ENCODE measurements at places on chromosomes 6 and 20.

DNA sequence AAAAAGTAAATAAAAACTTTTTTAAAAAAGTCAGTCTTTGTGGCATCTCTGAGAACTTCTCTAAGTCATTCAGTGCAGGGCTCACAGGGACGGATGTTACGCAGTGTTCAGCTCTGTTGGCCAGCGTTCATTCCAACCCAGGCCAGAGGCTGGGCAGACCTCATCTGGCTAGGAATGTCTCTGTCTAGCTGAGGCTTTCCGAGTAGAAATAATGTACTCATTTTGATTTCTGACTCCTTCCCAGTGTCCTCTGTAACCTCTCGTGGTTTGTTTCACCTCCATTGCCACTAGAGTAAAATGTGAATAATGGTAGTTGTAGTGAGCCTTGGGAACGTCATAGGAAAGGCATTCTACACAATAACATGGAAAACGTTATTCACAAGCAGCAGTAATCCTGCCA, 135.1 kb downstream of the TMEM242 start:
- DNase-seq, result no peak

DNA sequence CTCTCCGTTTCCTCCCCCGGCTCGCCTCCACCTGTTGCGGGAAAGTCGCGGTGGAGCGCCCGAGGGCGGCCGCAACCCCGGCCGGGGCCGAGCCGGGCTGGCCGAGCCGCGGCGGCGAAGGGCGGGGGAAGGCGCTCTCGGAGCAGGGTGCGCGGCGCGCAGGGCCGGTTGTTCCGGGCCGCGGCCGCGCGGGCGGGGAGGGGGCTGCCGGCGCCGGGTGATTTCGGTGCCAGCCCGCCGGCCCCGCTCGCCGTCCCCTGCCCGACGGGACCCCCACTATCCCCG, 235 bp downstream of the MAP7 start:
- DNase-seq, result no peak

GRCh38 chr6:46719099-46719498, 16.1 kb downstream of the PLA2G7 start:
- no peak for DNase-seq

DNA sequence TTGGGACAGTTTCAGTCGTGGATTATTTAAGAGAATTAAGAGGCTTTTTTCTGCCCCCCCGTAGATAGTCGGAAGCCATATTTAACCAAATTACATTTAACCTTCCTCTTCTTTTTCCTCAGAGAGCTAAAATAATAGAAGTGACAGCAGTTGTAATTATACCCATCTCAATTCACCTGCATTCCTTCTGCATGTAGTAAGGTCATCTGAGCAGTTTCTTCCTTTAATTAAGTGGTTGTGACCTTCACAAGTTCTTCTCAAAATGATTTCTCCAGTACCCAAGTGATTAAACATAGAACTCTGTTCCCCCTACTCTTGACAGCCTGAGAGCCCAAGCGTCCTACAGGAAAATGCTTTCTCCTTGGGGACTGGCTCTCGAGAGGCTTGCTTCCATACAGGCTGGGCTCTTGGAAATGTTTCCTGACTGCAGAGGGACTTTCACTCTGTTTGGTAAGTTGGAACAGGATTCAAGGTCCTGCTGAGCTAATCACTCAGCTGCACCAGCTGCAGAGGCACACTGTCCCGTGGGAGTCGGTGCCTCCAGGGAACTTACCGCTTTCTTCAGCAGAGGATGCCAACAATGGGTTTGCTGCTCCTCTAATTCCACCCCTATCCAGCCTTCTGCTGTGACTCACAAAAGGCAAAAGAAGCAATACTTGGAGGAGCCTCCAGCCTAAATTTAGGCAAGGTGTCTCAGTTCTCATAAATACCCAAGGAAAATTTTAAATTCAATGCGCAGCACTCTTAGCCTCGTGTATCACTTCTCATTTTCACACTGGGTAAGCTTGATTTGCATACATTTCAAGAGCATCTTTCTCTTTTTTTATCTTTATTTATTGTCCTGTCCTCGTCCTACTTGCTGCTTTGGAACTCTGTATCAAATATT, 414.9 kb downstream of the KIF16B start:
- DNase-seq, result no peak

- no peak for DNase-seq
Observed at GRCh38 chr6:44397424-44398164, 10.1 kb downstream of the CDC5L start.

Data from activated CD4-positive, alpha-beta T cell treated with anti-CD3 and anti-CD28 coated beads, Interleukin-2, amount 50 U/mL, for 4 hours (primary cell).